ENCODE measurements at places on chromosomes 3 and 15. TPM values are rescaled to one million over a fixed set of nuclear protein-coding genes. Genes with fewer than 3 reads are reported as not detected.

PLA2G4F gene
- polyA plus RNA-seq, result 21.8 TPM

ALPK3 gene
- polyA plus RNA-seq, result 1.8 TPM

UMPS gene
- 9.9 TPM for polyA plus RNA-seq

ITIH1 gene
- not detected for polyA plus RNA-seq
